HT1080 (cell line): ENCODE measurements at places on chromosomes 13 and 19.

DNA sequence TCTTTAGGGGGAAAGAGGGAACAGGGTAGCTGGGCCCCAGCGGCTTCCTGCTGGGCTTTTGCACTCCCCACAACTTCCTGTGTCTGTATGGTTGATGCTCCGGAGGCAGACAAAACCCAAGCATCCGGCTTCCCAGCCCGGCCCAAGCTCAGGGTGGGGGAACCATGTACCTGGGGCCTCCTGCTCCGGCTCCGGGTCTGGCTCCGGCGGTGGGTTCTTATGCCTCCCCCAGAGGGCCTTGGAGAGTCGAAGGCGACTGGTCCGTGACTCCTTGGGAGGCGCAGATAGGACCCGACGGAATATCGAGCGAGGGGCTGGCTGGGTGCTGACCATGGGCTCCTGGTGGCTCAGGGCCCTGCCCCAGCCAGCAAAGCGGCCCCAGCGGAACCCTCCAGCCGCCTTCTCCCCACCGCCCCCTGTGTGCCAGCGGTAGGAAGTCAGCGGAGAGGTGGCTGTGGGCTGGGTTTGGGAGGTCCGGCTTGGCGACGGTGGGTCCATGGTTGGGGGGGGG is 428 bp downstream of the RASAL3 start:
- DNase-seq, result no peak

GRCh38 chr19:18633321-18633720 is 3.5 kb upstream of the KLHL26 start:
- no peak for DNase-seq

GRCh38 chr13:73731564-73731963 is 402.6 kb downstream of the KLF12 start:
- DNase-seq, result no peak

DNA sequence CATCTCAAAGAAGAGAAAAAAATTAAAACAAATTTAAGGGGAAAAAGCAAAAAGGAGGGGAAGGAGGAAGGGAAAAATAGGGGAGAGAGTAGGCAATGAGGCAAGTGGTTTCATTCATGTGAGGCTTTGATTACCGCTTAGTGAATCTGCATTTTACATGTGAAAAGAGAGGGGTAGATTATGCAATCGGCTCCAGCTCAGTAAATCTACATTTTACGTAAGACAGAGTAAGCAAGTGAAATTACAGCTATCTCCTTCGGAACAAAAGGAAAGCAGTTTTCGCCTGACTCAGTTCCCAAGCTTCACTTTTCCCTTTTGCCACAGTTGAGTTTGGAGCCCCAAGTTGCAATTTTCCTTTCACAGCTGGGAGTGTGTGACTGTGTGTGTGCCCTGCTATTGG is 16.0 kb upstream of the OLFM2 start:
- DNase-seq, result no peak

GRCh38 chr13:29573190-29573589 is 22.3 kb downstream of the SLC7A1 start:
- no peak for DNase-seq
